Epithelial cell of prostate (primary cell): ENCODE measurements at places on chromosomes 11 and 22.

GRCh38 chr11:66328031-66328301, 8.3 kb downstream of the RIN1 start:
- DNase-seq: no peak

GRCh38 chr11:89737116-89737515, 27.0 kb downstream of the TRIM77 start:
- DNase-seq: no peak

DNA sequence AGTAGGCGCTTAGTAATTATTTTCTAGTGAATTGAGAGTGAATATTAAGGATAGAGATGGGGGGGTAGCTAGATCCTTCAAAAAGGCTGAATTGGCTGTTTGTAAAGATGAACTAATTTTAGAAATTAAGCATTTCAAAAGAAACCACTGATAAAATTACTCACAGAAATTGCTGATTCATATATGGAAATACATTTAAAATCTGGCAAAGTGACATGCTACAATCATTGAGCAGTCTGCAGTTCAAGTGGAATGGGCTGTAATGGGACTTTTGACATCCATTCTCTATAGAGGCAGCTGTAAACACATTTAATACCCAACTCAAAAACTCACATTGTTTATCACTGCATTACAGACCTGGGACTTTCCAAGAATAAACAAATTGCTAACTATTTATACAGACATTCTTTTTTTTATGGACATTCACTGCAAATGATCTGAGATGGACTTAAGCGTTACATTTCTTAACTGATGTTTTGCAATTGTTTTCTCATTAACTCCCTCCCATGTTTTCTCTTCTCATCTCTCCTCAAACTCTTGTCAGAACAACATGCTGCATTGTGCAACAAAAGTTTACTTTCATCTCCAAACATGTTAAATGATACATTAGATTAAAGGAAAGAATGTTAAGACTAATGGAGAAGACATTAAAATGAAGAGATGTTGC, 42.1 kb upstream of the MMP7 start:
- no peak for DNase-seq

GRCh38 chr22:38222797-38223119, 21.0 kb downstream of the MAFF start:
- DNase-seq: no peak

DNA sequence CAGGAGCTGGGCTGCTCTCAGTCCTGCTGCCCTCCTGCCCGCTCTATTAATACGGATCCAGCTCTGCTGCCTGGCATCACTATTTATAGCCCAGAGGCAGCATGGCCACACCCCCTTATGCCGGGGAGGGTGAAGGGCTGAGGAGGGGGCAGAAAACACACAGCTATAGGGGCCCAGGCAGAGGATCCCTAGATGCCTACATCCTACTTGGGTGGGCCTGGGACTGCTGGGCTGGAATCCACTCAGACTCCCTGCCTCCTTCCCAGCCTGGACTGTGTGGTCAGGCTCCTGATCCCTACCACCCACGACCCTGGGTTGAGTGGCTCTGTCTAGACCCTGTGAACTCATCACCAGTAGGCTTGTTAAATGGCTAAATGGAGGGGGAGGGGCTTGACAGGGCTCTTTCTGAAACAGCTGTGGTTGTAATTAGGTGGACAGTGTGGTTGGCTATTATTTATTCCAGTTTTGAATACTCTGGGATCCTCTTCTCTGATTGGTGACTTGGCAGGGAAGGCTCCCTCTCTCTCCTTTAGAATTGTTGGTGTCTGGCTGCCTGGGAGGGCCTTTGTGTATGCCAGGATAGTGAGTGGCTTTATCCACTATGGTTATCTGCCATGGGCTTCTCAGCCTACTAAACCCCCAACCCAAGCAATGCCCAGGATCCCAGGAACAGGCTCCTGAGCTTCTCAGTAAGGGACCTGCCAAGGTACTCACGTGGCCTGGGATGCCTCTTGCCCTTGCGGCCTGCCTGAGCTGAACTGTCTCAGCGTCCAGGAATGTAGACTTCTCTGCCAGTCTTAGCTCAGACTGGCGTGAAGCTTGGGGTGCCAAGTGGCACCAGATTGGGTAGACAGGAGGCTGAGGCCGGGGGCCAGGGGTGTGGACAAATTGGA, 15.2 kb downstream of the PHLDB1 start:
- peak; percentile 82 for DNase-seq
